ENCODE measurements at places on chromosomes 16 and 17.

- no peak for DNase-seq
Observed at GRCh38 chr16:51156807-51157200, 5.7 kb upstream of the SALL1 start.

- no peak for DNase-seq
Observed at GRCh38 chr17:60311936-60312335, 80.0 kb downstream of the USP32 start.

GRCh38 chr17:78910497-78911284 lies 7.7 kb upstream of the CEP295NL start:
- DNase-seq, result no peak

DNA sequence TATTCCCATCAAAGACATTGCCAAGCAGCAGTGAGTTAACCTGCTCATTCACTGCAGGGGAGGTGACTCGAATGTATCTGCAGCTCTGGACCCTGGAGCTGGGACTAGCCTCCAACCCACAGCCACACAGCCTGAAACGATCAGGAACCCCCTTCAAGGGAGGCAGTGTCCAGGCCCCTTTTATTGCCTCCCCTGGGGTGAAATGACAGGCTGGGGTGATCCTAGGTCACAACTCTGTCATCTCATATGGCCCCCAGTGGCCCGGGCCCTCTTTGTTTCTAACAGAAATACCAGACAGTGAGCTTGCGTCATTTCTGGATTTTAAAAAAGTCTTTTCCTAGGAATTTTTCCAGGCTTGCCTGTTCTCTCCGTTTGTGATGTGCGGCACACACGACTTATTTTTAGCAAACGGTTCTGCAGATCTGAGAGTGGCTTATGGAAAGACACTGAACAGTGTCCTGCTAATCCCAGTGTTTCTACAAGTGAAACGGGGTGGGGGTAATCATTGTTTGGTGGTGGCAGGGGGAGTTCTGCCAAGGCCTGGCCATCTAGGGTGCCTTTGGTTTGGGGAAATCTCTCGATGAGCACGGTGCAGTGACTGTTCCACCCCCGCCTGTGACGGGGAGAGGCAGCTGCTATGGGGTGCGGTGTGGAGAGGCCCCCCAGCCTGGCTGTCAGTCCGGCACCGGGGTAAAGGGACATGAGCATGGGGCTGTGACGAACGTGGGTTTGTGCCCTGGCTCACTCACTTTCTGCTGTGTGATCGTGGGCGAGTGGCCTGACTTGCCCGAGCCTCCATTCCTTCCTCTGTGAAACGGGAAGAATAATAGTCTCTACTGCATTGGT lies 27.2 kb downstream of the NAGPA start:
- DNase-seq, result no peak
